Endodermal cell (in vitro differentiated cells): ENCODE measurements at places on chromosomes 13 and 19. TPM values are rescaled to one million over a fixed set of nuclear protein-coding genes. Genes with fewer than 3 reads are reported as not detected.

TINCR gene
- 0.53 and 0.93 TPM in 2 replicates for total RNA-seq

ZNF230 gene
- 3.8 and 3.9 TPM in 2 replicates for total RNA-seq

ACP7 gene
- total RNA-seq: 0.29 TPM in 1 of 2 replicates, not detected in the other

PEX11G gene
- total RNA-seq: 2.1 to 2.6 TPM (median 2.6 TPM) in 3 replicates

FCGBP gene
- total RNA-seq: 0.23 and 0.29 TPM in 2 replicates

PRTN3 gene
- total RNA-seq: 1.2 TPM in 1 of 3 replicates, not detected in the others

MBD3L1 gene
- not detected in 3 replicates for total RNA-seq

CALR3 gene
- 0.27 to 0.35 TPM in 2 of 3 replicates, not detected in the other for total RNA-seq

C3 gene
- 13.0 and 23.5 TPM in 2 replicates for total RNA-seq
